Left kidney (tissue), 8 donors: ENCODE measurements at places on chromosomes 7 and 10.
A peak's percentile ranks its signal among the peaks of the same experiment; 100 is the strongest.

GRCh38 chr7:102472126-102473041 is 6.3 kb downstream of the POLR2J start:
- no peak for DNase-seq

GRCh38 chr10:69639291-69640195 is 9.5 kb downstream of the FAM241B start:
- DNase-seq: peak; percentile 69

- DNase-seq: no peak
Measured at GRCh38 chr10:48508791-48509772, 95.8 kb downstream of the ARHGAP22 start.

- no peak for DNase-seq
Measured at GRCh38 chr7:13829914-13830900, 159.3 kb downstream of the ETV1 start.

- DNase-seq: no peak
Measured at GRCh38 chr7:70498232-70498992, 633.5 kb upstream of the GALNT17 start.

DNA sequence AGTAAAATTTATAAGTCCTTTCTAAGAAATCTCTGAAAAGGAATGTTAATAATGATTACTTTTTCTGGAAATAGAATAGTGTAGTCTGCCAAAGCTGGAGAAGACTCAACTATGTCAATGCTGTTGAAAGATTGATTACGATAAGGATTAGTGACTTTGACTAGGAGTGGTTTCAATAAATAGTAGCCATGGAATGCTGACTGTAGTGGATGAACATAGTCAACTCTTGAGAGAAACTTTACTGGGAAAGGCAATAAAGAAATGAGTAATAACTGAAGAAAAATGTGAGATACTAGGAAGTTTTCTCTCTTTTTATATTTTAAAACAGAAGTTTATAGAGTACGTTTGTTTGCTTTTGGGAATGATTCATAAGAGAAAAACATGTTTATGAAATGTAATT is 105.0 kb upstream of the CDK13 start:
- no peak for DNase-seq

DNA sequence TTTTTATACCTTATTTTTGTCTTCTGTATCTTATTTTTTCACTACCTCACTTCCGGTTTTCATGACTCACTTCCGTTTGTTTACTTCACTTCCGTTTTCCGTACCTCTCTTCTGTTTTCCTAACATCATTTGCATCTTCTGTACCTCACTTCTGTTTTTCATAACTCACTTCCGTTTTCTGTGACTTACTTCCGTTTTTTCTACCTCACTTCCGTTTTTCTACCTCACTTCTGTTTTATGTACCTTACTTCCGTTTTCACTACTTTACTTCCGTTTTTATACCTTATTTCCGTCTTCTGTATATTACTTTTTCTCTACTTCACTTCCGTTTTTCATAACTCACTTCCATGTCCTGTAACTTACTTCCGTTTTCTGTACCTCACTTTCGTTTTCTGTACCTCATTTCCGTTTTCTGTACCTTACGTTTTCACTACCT is 492.5 kb upstream of the AKR1E2 start:
- no peak for DNase-seq

DNA sequence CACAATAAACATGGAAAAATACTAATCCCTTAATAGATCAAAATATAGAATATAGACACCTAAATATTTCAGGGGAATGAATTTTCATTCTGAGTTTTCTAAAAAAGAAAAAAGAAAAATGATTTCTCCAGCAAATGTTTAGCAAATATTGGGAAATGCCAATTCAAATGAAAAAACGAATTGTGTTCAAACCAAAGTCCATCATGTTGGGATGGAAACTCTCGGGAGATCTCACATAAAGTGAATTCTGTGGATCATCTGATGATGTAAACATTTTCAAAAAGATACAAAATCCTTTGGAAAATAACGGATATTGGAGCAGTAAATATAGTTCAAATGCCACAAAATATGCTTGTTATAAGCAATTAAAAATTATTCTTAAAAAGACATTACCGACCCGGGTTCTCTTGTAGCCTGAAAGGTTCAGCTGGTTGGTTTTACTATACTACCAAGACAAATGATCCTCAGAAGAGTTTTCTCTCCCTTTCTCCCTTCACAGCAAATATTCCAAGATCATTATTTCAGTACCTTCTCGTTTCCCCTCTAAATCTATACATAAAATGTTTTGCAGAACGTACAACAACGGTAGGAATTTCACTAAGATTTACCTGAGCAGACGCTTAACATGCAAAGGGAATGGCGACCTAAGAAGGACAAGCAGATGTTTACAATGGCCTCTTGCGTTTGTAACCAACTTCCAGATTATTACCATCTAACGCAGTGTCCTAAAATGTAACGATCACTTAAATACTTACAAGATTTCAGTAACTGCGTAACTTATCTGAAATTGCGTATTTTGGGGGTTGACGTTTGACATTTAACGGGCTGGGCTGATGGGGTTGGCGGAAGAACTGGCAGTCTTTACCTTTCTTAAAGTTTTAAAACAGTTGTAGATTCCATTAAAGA is 2.5 kb downstream of the HOXA13 start:
- DNase-seq: peak; percentile 33

DNA sequence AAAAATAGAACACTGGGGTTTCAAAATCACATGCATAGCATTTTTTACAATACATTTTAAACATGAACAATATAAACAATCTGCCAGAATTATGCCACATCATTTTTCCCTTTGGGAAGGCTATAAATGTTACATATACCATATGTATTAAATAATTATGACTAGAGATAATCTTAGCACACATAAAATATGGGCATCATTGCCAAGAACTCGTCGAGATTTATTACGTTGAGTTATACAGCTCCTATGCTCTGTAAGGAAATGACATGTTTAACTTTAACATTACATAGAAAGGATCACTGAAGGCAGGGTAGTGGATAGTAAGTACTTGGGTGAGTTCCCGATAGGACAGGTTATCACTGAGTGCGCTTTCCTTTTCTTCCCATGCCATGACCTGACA is 267.8 kb downstream of the PARD3 start:
- DNase-seq: peak; percentile 55

GRCh38 chr7:151754142-151754590 is 122.7 kb downstream of the PRKAG2 start:
- peak; percentile 71 for DNase-seq

DNA sequence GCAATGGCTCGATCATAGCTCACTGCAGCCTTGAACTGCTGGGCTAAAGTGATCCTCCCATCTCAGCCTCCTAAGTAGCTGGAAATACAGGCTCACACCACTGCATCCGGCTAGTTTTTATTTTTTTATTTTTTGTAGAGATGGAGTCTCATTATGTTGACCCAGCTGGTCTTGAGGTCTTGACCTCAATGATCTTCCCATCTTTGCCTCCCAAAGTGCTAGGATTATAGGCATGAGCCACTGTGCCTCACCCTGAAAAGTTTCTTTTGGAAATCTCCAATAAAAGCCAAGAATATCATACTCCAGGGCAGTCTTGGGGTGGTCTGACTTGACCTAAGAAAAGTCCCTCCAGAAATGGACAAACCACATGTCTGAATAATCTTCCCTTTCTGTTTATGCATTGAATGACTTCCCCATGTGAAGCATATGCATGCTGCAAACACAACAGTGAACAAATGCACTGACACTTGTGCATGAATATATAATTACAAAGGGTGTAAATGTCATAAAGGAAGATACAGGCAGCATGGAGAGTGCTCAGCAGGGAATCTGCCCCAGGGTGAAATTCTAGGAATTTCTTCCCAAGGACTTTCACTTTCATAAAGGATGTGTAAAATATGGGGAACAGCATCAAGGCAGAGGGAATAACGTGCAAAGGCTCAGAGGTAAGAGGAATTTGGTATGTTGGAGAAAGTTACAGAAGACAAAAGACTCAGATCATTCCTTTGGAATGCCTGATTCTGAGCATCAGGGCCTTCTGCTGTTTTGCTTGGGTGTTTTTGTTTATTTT is 142.4 kb upstream of the LYZL1 start:
- DNase-seq: no peak

DNA sequence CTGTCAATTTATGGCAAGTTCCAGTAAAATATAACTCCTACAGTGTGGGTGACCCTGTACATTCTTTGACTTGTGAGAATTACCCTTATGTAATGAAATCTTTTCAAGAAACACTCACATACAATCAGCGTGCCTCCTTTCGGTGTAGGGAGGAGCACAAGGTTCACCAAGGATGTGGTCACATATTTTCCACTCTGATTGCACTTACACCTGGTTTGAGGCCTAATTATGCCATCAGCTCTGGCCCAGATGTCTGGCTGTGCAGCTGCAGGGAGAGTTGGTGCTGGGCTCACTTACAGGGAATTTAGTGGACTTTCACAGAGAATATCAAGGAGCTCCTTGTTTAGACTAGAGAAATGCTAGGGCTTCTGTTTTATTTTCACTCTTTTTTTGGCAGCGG is 146.0 kb upstream of the STEAP4 start:
- DNase-seq: no peak

GRCh38 chr7:6257675-6258074 is 14.7 kb downstream of the CYTH3 start:
- no peak for DNase-seq

DNA sequence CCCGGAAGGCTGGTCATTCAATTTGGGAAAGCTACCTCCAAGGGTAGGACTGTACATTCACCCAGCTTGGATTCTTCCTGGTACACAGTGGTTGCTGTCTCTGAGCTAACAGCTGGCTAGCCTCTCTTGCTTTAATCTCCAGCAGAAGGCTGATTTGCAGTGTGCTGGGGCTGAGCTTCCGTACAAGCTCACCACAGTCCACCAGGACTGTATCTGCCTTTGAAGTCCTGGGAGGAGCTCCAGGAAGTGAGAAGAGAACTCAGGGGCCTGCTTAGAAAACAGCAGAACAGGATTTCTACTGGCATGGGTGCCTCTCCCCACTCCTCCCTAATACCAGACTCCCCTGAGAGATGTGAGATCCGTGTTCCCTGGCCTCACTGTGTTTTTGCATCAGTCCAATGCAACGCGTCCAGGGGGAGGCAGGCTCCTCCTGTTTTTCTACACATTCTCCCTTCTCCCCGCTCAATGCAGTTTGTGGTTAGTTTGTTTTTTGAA is 6.6 kb downstream of the AFAP1L2 start:
- no peak for DNase-seq

DNA sequence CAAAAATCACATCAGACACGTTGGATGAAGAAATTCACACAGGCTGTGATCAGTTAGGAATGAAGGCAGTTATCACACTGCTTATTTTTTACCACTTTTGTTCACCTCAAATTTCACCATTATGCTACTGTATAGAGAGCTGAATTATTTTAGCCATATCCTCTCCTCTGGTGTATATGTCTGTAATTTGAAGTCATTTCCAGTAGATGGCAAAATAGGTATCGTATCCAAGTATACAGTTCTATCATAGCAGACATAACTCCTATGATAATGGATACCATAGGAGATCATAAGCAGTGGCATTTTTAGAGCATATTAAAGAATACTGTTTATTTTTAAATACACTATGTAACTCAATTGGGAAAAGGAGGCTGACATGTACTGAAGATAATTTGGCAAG is 909.7 kb downstream of the DNAJB9 start:
- no peak for DNase-seq

- DNase-seq: no peak
Measured at GRCh38 chr10:35913628-35914027, 271.5 kb upstream of the FZD8 start.

DNA sequence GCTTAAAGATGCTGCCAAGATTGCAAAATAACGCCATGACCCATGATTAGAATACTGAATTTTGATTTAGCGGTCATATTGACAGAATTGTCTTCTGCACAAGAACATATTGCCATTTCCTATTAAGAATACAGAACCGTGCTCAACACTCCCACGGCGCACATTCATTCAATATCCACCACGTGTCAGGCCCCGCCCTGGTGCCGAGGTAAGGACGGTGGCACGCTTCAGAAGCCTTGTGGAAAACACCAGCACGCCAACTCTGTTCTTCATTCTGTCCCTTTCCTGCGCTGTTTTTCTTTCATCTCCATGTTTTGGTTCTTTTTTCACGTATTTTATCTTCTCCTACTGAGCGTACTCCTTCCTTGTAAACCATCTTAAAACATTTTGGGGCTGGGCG is 189.3 kb downstream of the ZMYND11 start:
- DNase-seq: no peak

DNA sequence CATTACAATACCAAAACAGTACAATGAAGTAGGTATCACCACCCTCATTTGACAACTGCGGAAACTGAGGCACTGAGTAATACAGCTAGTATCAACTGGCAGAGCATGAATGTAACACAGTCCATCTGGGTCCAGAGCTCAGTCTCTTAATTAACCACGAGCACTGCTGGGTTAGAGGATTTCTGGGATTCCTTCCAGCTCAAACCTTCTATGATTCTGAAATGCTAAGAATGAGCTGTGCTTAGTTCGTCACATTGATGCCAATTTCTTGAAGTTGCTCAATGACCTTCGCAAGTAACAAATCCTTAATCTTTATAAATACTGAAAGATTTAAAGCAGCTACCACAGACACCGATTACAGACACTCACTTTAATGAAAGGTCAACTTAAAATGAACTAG is 62.5 kb downstream of the SGMS1 start:
- DNase-seq: no peak

GRCh38 chr7:6489612-6490011 is 41.9 kb upstream of the DAGLB start:
- DNase-seq: no peak

DNA sequence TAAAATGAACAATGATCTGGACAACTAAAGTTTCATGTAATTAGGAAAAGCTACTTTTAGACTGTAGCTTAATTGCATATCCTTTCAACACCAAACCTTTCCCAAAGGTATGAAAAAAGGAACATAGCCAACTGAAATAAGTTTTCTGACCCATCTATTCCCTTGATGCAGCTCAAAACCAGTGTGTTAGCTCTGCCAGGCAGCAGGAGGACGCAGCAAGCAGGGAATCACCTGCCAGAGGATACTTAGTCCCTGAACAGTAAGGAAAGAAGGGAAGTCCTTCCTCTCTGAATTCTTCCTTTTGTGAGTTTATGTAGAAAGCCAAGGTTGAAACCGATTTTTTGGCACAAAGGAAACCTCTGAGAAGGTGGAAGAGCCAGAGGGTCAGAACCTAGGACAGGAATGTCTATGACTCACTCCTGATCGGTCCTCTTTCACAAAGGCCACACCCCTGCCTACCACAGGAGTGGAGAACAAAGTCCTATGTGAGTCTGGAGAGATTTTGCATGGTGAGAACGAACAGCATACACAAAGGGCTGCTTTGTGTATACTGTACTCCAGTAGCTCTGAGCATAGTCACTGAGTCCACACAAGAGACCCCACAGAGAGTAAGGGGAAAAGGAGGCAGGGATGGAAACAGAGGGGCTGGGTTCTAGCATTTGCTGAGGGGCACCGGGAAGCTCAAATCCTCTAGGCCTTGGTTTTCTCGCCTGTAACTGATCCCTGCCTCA is 68.8 kb upstream of the GSDME start:
- no peak for DNase-seq

DNA sequence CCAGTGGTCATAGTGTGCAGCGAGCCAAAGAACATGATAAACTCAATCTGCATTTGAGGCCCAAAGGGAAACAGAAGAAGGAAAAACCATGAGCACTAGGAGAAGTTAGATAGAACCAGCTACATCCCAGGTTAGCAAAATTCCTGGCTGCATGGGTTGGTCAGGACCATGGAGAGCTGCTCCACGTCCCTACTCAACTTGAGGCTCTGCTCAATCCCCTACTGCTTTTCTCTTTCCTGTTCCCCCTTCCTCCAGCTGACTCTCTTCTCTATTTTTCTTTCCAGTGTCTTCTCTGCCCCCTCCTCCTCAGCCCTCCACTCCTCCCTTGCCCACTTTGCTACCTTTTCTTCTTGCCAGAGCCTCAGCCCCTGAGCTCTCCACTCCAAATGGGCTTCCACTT is 21.9 kb upstream of the VSIR start:
- DNase-seq: peak; percentile 59
